ENCODE measurements at places on chromosomes 7 and 10.

DNA sequence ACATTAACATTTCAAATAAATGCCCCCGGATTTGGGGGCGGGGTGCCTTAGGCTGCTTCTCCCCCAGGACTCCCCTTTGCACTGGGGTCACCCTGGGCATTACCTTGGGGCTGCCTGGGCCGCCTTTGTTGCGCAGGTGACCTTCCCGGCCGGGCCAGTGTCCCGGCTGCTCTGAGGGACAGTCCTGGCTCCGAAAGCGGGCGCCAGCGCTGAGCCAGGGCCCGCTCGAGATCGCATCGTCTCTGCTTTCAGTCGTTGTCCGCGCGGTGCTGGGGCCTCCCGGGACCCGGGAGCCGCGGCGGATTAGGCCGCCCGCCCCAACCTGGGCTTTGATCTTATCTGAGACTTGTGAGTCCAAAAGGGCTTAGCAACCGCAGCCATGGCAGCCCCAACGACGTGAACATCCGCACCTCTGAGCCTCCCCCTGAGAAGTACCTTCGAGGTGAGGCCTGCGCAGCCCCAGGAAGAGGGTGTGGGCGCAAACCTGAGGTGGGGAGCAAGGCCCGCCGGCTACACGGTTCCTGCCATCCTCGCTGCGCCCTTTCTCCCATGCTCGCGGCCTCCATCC is 14.8 kb upstream of the WAPL start:
- DNase-seq, result no peak

GRCh38 chr7:1607696-1608095 is 37.9 kb upstream of the PSMG3 start:
- no peak for DNase-seq

DNA sequence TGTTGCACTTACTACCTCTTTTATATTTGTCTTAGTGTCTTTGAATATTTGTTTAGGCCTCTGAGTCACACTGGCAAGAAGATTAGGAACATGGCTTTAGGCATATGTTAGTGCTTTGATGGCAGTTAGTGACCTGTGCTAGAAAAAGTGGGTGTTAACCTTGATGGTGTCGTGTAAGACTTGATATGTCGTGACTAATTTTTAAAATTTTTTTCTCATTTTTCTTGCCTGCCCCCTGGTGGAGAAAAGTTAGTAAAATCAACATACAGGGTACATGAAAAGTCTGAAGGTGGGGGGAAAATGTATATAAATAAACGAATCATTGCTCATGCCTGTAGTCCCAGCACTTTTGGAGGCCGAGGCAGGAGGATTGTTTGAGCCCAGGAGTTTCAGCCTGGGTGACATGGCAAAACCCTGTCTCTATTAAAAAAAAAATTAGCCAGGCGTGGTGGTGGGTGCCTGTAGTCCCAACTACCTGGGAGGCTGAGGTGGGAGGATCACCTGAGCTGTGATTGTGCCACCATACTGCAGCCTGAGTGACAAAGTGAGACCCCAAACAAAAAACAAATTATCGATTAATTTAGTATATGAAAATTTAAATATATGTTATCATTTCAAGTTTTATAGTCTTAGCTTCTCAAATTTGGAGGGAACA is 44.6 kb downstream of the TAX1BP1 start:
- no peak for DNase-seq

DNA sequence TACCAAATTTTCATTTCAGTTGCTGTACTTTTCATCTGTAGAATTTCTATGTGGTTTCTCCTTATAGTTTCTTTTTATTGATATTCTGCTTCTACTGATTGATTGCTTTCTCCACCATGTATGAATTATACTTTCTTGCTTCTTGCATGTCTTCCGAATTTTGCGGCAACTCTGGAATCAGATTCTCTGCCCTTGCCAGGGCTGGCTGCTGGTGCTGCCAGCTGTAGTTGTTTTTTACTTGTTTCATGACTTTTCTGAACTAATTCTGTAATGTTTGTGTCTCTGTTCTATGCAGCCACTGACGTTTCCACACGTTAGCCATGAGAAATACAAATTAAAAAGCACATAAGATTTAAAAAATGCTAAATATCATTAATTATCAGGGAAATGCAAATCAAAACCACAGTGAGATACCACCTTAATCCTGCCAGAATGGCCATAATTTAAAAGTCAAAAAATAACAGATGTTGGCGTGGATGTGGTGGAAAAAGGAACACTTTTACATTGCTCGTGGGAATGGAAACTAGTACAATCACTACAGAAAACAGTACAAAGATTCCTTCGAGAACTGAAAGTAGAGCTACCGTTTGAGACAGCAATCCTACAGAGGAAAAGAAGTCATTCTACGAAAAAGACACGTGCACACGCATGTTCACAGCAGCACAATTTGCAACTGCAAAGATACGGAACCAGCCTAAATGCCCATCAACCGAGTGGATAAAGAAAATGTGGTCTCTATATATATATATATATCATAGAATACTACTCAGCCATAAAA is 51.5 kb downstream of the MAD1L1 start:
- DNase-seq, result no peak

GRCh38 chr7:43843296-43843695 is 26.0 kb downstream of the MRPS24 start:
- DNase-seq, result no peak

- DNase-seq, result no peak
Observed at GRCh38 chr7:77697535-77697831, 1.2 kb downstream of the RSBN1L start.

All from SK-N-MC (cell line).